ENCODE measurements at places on chromosomes 2 and 18.

- no peak for DNase-seq
Observed at GRCh38 chr2:7803515-7803914, 878.3 kb upstream of the ID2 start.

DNA sequence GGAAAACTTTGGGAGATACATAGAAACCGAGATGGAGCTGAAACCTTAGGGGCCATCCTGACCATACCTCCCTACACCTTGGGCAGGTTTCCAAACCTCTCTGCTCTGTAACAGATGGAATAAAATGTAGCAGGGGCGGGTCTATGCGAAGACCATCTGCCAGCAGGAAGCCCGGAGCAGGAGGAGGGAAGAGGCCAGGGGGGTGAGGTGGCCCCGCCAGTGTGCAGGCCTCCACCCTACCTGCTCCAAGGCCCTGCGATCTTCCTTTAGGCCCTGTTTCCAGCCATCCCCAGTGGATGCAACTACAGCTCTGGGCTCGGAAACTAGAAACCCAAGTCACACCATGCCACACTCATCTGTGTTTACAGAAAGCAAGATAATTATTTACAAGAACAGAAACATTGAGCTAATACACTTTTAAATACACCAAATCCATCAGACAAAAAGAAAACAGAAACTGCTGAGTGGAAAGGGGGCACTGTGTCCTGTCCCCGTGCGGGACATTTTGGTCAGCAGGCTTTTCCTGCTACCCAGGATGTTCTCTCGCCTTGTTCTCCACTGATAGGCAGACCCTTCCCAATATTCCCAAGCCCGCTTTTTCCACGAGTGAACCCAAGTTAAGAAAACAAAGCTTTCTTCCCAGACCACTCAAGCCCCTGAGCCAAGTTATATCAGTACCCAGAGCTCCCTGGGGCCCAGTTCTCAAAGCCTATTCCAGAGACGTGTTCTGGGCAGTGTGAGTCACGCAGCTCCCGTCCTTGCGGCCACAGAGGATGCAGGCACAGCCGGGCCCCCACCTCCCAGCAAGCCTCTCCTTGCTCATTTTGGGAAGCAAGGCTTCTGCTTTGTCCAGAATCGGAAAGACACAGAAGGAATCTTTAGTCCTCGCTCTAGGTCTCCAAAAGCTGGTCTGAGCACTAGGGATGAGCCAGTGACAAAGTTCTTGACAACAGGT is 17.3 kb downstream of the CIB4 start:
- DNase-seq = no peak

DNA sequence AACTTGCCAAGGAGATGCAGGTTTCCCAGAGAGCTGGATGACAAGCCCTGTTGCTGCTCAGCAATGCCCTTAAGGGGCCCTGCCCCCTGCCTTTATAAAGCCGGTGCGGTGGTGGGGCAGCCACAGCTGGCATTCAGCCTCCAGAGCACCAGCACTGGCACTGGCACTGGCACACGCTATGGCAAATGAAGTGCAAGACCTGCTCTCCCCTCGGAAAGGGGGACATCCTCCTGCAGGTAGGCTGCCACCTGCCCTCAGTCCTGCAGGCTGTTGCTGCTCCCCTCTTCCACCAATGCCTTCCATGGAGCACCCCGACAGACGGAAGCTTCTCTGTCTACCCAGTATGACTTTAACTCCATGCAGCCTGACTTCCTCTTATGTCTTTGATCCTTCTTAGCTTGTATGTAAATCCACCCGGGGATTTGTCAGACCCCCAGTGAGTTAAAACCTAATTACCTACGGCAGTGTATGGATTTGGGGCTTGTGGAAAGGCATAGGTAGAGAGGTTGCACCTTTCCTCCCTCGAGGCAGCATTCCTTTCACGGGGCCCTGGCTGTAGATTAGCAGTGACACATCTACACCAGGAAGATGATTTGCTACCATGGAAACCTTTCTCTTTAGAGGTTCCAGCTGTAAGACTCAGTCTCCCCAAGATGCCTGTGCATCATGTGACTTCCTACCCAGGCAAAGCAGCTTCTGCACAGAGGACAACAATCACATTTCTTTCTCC is at the start of gene DAPL1:
DAPL1 (plus strand) TSS at position 123 of the 730 bp plus-strand sequence; CDS start at position 179, 56 bp downstream.
- DNase-seq = no peak

GRCh38 chr18:5155218-5155906 is 41.7 kb downstream of the AKAIN1 start:
- no peak for DNase-seq

DNA sequence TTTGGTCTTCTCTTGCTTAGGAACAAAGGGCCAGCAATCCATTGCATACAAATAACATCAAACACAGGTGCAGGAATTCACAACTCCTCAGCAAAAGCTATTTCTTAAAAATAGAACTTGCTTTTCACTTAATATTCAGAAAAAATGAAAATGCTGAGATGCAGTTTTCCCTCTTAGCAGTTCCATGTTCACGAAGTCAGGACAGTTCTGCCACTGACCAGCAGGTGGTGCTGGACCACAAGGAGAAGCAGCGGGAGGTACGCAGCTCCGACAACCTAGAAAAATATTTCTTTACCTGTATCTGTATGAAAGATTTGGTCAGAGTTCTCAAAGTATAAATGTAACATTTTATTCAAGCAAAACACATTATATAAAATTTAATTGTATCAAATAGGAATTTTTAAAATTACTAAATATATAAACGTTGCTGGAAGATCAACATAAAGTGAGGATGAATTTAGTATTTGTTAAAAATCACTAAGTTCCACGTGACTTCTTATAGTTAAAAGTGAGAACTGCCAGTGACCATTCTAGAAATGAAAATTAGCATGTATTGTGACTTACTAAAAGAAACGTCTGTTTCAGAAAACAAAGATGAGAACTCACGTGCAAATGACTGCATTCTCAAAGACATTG is 48.8 kb downstream of the ADNP2 start:
- peak; percentile 58 for DNase-seq

DNA sequence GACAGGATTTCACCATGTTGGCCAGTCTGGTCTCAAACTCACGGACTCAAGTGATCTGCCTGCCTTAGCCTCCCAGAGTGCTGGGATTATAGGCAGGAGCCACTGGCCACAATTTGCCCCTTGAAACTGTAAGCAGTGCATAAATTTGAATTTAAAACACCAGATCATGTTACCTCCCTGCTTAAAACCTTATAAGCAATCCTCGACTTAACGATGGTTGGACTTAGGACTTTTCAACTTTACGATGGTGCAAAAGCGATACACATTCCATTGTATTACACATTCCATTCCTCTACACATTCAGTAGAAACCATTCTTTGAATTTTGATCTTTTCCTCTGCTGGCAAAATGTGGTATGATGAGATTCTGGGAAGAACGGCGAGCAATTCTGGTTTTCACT is 23.2 kb upstream of the EFR3B start:
- no peak for DNase-seq

DNA sequence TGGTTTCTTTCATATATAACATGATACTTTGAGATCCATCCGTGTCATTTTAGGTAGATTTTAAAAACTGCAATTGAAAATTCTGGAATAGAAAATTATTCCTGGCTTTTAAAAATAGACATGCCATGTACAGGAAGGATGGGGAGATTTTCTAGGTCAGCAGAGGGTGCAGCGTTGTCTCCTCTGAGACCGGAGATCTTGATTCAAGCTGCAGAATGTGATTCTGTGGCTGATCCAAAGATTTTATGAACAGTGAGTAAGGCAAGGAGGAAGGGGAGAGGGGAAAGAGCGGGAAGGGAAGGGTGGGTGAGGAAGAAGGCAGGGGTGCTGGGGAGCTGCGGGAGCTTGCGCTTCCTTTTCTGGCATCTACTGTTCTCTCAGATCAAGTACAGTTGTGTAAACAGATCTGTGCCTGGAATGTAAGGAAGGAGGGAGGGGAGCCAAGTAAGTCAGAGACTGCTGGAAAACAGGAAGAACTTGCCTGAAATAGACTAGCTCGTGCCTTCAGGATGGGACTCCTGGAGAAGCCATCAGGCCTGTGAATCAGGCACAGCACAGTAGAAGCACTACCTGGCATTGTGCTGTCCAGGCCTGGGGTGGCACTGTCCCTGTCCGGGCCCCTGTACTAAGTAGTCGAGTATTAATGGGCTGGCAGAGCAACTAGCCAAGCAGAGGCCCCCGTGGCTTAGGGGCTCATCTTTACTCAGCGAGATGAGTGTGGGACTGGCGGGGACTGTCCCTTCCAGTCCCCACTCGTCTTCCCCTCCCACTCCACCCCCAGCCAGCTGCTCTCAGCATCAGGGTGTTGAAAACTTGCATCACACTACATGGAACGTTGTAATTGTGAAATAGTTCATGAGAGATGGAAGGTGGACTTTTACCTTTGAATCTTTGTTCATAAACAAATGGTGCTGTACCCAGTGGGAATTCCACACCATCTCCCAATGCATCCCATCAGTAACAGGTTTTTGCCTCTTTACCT is 163.5 kb downstream of the UXS1 start:
- peak; percentile 40 for DNase-seq
